ENCODE measurements at places on chromosomes 2 and 18.

GRCh38 chr2:46737577-46737976, 178.0 kb downstream of the MCFD2 start:
- DNase-seq = no peak

GRCh38 chr2:226115832-226116200, 683.8 kb downstream of the IRS1 start:
- no peak for DNase-seq

DNA sequence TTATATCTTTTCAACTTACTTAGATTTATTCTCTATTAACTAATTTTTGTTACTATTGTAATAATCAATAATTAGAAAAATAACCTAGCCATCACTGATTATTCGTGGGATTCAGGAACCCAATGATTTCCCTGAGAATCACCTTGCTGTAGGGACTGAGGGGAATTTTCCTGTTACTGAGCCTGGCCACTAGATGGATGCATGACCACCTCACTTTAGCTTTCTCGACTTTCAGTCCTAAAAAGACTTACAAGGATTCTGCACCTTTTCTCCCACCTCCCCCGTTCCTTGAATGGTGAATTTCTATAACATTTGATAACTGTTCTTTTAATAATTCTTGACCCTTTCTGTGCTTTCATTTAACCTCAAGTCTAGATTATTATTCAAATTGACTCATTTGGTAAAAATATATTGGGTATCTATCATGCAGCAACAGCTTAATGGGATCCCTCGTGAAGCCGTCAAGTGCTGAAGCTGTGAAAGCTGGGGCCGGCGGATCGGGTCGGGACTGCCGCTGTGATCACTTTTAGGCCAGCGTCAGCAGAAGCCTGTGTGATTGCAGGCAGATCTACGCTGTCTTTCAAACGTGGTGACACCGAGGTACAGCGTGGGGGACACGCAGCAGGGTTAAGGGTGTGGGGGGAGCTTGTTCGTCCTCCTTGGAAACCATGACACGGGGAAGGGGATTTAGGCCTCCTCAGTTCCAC, 38.8 kb upstream of the TMEM18 start:
- no peak for DNase-seq

DNA sequence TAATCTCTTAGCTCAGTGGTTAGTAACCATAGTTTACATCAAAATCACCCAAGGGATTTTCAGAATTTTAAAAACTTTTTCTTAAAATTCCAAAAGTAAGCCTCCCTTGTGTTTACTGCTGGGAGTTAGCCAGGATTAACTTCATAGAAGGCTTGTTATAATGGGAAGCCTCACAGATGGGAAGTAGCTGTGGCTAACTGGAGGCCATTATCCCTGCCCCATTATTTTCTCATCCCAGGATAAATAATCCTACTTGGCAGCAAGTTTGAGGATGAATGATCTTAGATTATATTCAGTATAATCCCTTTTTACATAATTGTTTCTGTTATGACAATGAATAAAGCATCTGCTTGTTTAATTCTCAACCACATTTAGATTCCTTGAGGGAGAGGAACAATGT, 25.5 kb downstream of the PLEK start:
- no peak for DNase-seq

DNA sequence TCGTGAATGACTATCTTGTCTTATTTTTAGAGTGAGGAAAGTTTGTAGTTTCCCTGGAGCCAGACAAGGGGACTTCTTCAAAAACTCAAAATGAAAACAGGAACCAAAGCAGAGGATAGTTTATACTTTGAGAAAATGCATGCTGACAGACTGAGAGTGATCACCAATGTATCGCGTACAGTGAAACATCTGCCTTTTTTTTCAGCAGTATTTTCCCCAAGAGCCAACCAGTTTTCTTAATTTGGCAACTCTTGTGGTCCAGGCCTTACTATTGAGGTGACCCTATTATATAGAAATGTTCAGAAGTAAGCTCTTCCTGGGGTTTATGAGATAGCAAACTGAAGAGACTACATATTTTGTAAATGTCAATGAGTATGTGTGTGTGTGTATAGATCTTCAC, 153.7 kb upstream of the VRK2 start:
- no peak for DNase-seq

- DNase-seq = no peak
Observed at GRCh38 chr18:11506856-11507255, 102.5 kb upstream of the SLC35G4 start.

- DNase-seq = no peak
Observed at GRCh38 chr2:201402651-201403562, 45.8 kb upstream of the FLACC1 start.

DNA sequence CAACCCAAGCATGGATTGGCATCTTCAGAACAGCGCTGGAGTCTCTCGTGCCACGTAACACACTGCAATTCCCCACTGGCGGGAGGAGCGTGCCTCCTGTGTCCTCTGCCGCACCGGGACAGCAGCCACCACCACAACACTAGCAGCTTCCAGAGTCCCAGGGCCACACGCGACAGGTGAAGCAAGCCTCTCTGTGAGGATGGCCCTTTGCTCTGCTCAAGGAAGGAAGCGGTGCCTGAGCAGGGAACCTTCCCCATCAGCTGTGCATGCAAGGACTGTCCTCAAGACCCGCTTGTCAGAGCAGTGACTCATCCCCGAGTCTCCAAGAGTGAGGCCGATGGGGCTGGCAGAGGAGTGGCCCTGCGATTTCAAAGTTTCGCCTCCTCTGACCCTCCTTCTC, 44.0 kb downstream of the TTC32 start:
- DNase-seq = no peak

GRCh38 chr2:239355724-239356123, 45.1 kb downstream of the HDAC4 start:
- no peak for DNase-seq

DNA sequence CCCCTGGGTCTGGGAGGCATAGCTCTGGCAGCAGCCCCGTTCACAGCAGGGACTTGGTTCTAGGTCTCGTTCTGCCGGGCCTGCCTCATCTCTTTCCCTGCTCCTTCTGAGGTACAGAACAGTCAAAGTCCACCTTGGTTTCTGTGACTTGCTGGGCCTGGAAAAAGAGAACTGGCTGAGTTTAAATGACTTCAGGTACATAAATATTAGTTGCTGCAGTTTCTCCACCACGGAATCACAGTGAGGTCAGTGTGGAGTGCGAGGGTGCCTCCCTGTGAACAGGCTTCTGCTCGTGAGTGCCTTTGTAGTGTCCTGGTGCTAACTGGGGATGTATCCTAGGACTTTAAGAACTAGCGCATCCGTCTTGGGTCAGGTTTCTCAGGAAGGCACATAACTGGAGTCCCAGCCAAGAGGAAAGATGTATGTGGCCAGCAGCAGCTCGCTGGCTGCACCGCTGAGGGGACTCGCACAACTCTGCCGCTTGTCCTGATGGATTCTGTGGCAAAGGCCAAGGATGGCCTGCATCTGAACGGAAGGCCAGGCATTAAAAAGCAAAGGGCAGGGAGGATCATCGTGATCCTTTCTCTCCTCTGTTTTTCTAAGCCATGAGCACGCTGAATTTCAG, 188.6 kb downstream of the SH3RF3 start:
- no peak for DNase-seq

- no peak for DNase-seq
Observed at GRCh38 chr2:230657462-230657861, 55.2 kb upstream of the CAB39 start.

GRCh38 chr2:177529166-177529565, 136.6 kb downstream of the AGPS start:
- DNase-seq = no peak

- DNase-seq = no peak
Observed at GRCh38 chr2:175008801-175009495, 3.8 kb upstream of the CHN1 start.

DNA sequence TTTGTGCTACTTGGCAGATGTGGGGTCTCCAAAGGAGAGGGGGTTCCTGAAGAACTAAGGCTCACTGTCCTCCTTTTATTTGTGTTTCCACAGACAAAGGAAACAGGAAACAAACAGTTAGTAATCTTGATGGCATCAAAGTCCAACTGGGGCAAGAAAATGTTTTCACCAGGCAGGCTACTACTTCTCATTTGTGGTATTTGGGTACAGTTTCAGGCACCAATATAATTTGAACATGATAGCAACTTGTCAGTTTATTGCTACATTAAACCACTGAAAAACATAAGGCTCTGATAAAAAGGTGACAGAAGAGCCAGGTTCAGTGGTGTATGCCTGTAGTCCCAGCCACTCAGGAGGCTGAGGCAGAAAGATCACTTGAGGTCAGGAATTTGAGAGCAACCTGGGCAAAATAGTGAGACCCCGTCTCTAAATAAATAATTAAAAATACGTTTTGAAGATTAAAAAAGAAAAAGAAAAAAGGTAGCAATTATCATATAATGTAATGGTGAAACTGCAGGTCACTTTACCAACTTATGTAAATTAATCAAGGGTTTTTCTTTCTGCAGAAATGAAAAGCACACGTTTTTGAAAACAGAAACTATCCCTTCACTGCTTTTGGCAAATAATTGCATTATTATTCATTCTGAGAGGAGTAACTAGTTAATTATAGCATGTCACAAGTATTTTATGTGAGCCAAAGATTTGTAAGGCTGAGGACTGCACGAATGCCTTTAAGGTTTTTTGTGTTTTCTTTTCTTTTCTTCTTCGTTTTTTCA, 157.5 kb upstream of the CAVIN2 start:
- DNase-seq = no peak

DNA sequence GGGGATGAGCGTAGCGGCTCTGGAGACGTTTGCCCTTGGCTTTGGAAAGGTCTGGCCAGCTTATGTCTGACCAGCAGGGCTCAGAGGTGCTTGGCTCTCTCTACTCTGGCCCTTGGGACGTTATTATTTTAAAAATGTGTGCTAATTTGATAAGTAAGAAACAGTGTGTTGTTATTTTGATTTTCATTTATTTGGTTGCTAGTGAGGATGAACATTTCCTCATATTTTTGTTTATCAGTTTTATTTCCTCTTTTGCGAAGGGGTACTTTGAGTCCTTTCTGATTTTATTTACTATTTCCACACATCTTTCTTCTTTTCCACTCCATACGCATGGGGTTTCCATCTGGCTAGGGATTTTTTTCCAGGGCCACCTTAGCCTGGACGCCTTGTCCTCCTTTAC, 11.4 kb downstream of the CXCR4 start:
- DNase-seq = no peak

DNA sequence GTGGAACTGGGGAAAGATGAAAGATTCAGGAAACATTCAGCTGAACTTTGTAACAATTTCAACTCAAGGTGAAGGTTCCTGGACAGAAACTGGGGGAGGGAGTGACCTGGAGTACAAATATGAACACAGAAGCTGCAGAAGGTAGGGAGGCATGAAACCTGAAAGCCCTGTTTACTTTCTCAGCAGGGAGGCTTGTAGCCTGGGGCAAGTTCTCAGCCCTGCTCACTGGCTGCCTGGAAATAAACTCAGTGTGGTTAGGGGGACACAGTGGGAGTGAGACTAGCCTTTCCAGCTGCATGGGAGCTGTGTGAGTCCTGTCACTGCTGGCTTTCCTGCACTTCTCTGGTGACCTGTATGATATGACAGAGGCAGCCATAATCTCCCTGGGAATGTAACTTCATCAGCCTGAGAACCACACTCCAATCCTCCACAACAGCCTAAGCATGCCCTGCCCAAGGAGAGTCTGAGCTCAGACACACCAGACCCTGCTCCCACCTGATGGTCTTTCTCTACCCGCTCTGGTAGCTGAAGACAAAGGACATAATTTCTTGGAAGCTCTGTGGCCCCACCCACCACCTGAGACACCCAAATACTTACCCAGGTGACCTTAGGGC, 77.0 kb downstream of the ZSWIM2 start:
- DNase-seq = no peak

GRCh38 chr18:33101316-33101715, 328.5 kb upstream of the KLHL14 start:
- no peak for DNase-seq

- DNase-seq = no peak
Observed at GRCh38 chr2:43818761-43819160, 19.9 kb downstream of the ABCG5 start.

GRCh38 chr18:6865251-6865650, 135.7 kb downstream of the ARHGAP28 start:
- no peak for DNase-seq

- DNase-seq = no peak
Observed at GRCh38 chr2:29518010-29518409, 402.8 kb downstream of the CLIP4 start.

GRCh38 chr2:110998311-110998710, 122.4 kb upstream of the BCL2L11 start:
- no peak for DNase-seq

- no peak for DNase-seq
Observed at GRCh38 chr2:16654833-16655444, 10.7 kb downstream of the CYRIA start.

- DNase-seq = no peak
Observed at GRCh38 chr2:181306785-181307184, 150.4 kb upstream of the ITGA4 start.

- DNase-seq = no peak
Observed at GRCh38 chr2:55010915-55011314, 39.3 kb downstream of the RTN4 start.

DNA sequence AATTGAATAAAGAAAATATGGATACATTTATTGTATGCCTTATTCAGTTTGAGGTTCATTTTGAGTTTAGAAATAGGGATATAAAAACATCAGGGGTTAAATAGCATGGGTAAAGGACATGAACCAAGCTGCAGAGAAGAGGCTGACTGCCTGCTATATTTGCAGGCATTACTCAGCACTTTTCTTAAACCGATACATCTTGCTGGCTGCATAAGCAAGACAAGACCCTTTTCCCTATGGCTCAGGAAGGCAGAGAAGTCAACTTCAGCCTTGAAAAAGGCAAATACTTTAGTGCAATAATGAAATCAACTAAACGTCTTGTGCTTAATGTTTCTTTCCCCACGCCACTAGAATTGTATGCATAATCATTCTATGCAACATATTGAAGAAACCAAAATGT, 36.4 kb downstream of the SCN1A start:
- no peak for DNase-seq

GRCh38 chr2:206011795-206012194, 74.2 kb downstream of the INO80D start:
- DNase-seq = no peak

DNA sequence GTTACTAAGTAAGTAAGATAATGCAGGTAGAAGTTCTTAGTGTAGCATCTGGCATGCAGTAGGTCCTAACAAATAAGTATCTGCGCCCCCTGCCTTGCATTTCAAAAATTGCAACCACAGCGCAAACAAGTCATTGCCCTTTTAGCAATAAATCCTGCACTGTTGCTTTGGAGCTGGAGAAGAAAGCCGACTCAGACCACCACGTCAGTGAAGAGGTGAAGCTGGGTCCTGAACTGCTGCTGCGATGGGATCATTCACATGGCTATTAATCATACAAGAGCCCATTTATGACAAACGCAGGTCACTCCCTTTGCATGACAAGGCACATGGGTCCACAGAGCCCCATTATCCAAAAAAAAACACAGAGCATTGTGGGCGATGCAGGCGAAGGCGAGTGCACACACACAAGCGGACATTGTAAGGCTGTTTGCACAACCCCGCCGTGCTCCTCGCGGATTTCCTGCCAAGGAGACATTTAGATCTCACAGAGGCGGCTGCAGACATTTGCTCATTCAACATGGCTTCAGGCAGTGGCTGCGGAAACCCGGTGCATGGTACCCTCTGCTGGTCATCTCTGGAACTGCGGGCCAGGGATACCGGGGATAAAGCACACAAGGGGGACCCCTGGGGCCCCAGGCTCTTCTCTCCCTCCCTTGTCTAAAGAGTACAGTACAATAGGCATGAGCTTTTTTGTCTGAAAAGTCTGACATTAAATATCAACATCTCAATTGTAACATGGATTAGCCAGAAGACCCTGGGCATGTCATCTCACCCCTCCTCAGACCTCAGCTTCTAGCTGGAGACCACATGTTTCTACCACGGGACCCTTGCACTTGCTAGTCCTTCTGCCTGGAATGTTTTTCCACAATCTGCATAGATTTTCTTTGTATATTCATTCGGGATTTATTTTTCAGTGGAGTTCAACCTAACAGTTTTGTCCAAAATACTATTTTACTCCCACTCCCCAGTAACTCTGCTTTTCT, 56.7 kb downstream of the CYRIA start:
- DNase-seq = peak; percentile 65
